Muscle of leg (tissue), 16 donors: ENCODE measurements at places on chromosomes 4 and X.

GRCh38 chr4:99504804-99505502, 5.9 kb upstream of the C4orf17 start:
- DNase-seq: peak; percentile 41

DNA sequence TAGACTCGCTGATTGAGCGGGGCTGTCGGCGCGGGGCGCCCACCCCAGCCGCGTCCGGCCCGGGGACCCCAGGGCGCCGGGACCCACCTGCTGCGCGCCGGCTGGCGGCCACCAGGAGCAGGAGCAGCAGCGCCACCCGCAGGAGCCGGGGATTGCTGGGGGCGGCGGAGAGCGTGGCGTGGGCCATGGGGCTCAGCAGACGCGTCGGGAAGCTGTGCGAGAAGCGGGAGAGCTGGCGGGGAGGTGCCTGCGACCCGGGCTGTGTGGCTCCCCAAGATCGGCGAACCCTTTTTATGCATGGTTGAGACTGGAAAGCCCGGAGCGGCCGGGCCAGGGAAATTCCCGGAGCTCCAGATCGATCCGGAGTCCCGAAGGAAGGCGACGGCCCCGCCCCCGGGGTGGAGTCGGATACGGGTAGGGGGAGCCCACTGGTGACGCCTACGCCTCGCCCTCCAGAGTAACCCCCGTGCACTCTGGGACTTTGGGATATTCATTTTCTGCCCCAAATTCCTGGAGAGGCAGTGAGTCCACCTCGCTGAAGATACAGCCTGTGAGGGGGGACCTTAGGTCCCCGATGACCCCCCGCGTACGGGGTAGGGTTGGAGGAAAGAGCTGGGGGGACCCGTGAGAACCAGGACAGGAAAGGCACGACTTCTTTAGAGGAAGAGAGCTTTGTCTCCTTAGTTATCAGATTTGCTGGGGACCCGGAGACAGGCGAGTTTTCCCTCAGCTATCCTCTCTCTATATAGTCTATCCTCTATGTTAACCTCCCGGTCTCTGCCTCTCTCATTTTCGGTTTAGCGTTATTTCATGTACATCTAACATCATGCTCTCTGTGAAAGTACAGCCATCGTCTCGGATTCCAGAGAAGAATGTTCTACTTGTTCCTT, at the start of gene CXCL3:
Gene CXCL3 (minus strand): TSS at position 265 of the 890 bp plus-strand sequence. CDS start 78 bp downstream, at position 187.
- peak; percentile 69 for DNase-seq

- DNase-seq: no peak
Measured at GRCh38 chrX:150704030-150704613, 10.9 kb downstream of the MTMR1 start.

DNA sequence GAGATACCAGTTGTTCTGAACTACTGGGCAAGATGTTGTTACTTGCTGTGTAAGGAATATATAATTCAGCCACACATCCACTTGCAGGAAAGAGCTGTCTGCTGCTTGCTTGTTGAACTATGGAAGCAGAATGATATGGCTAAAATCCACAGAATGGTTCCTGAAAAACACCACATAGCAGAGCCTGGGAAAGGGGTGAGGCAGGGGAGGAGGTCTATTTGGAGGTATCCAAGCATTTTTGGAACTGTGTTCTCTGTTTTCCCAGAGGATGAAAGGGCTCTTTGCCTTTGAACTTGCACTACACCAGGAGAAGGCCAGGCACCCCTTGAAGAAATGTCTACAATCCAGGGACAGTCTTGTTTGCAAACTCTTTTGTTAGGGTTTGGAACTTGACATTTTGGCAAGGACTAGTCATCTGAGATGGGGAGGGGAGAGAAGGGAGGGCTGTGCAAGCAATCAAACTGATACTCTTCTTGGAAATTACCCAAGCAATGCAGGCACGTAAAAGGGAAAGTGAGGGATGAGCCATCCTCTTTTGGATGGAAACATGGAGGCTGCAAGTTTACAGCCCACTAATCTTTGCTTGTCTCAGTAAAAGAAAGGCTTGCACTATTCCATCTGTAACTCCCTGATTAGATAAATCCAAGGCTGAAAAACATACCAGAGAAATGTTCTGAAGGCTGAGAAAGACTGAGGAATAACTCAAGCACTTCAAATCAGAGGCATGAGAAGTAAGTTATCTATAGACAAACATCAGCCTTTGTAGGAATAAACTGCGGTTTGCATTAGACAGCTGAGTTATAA, 141.0 kb downstream of the TSPAN5 start:
- peak; percentile 71 for DNase-seq

GRCh38 chr4:125368671-125369081, 53.9 kb downstream of the FAT4 start:
- peak; percentile 85 for DNase-seq

DNA sequence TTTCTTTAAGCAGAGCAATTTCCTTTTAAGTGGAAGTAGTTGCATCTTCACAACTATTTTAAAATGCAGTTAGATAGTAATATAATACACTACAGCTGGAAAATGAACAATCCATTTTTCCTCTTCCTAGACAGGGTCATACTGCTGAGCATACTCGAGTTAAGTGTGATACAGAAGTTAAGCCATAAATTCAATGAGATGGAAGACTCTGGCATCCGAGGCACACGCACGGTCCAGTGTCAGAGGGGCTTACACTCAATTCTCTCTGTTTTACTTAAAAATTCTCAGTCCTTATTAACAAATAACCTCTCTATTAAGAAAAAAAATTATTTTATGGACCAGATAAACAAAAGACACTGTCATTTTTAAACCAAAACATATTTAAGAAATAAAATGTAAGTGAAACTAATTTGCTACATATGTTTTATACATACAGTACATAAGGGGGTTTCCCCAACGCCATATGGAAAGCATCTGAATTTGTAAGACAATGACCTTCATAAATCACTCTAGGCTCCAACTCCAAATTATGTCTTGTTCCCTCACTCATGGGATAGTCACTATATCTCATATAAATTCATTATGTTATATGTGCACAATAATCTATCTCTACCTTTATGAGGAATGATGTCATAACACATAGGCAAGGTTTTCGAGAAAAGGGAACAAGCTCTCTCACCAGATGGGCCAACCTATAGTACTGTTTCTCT, 315.3 kb downstream of the PAPSS1 start:
- peak; percentile 72 for DNase-seq

DNA sequence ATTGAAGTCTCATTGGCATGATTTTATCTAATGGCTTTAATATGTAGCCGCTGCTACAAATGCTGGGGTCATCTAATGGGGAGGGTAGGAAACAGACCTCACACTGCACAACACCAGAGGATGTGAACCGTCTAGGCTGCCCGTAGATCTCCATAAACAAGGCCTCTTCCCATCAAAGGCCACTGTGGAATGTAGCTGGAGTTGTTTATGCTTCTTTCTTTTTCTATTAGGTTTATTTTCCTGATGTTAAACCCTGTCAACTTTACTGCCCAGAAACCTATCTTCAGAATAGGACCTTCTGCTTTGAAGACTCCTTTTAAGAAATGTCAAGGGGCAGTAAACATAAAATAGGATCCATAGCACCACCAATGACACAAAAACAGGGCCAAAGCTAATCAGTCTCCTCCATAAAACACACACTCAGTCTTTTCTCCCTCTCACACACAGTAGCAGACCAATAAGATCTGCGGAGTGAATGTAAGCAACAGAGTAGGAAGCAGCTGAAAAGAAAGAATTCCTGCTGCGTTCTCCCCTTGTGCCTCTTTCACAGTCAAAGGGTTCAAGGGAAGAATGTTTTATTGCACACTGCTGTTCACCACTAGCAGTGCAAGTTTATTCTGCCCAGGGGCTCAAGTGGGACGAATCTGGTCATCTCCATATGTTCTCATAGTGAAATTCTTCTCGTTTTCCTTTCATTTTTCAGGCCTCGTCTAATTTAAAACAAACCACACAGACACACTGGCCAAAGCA, 72.2 kb downstream of the MAML3 start:
- DNase-seq: no peak

DNA sequence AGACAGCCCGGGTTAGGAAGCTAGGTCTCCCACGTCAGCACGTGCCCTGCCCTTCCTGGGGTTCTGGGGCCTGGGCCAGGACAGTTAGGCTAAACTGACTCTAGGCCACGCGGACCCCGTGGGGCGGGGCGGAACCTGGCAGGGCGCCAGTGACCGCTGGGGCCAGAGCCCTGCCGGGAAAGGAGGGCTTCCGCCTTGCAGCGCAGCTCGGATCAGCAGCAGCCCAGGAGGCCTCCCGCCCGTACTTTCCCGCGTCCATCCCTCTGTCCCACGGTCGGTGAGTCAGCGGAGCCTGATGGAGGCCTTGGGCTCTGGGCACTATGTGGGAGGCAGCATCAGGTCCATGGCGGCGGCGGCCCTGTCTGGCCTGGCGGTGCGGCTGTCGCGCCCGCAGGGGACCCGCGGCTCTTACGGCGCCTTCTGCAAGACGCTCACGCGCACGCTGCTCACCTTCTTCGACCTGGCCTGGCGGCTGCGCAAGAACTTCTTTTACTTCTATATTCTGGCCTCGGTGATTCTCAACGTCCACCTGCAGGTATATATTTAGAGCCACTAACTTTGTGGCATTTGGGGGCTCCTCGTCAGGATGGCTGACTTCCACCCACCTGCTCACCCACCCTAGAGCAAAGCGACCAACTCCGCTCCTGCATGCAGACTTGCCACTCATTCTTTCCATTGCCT, at the start of gene SMIM10:
Gene SMIM10 (plus strand): TSS at position 191 of the 681 bp plus-strand sequence. CDS start 105 bp downstream, at position 296.
- DNase-seq: peak; percentile 80

DNA sequence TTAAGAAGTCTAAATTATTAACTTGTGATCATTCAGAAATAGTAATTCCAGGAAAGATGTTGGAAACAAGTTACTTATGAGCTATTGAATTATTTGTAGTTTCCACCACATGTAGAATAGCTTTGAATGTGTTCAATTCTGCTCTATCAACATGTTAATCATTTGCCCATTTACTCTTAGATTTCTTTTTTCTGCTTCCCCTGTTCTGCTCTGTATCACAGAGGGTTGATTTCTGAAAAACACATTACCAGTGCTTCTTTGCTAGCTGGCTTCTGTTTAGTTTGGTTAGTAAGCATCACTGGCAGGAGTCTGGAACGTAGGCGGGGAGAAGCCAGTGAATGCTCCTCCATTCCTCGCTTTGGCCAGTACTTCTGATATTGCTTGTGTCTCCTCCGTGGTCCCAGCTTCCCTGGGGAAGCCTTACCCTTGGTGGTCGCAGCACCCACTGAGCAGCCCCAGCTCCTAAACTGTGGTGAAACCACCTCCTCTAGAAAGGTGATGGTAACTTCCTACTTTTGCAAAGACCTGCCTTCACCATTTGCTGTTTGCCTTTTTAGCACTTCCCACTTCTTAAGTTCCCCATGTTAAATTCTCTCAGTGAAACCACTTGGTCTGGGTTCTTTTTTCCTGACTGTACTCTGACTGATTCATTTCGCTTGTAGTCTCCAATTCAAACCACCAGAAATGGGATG, 40.3 kb upstream of the GALNT7 start:
- peak; percentile 6 for DNase-seq

DNA sequence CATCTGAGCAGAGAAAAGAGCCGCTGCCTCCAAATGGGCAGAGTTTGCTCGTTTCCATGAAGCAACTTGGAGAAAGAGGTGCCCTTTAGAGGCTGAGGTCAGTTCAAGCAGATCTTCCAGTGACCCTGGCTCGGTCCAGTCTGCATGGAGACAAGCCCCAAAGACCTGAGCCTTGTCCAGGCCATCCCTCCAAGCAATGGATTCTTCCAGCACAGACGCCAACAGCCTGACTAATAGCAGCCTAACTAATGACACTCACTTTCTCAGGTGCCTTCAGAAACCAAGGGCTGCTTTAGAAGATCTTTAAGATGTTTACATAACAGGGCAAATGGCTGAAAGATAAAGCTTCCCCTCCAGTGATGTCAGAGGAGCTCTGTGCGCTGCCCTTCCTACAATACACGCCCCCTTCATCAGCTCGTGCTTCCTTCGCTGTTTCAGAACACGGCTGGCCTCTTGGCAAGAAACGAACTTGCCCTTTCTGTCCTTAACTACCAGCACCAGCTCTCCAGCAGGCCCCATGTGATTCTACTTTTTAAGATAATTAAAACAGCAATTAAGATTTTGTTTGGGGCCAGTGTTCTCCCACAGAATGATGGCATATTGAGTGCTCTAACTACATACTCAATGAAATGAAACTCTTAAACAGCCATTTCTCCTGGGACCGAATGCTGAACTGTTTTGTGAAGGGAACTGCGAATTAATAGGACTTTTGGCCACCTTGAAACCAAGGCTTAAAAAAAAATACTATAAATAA, 119.0 kb downstream of the GPR143 start:
- peak; percentile 66 for DNase-seq

DNA sequence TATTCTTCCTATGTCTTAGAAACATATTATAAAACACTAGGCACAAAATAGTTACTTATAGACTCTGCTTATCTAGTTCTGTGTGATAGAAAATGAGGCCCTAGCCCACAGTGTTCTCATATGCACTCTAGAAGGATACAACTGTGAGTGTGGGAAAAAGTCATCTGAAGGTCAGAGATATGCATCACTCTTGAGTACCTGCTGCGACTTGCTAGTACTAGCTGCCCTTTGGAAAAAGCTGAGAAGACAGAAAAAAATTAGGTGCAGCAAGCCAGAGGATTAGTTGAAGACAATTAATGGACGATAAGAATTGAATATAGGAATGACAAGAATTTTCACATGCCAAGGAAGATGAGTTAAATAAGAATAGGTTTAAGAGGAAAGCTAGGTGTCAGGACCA, 61.3 kb downstream of the MTHFD2L start:
- DNase-seq: no peak

GRCh38 chr4:93834249-93835066, 5.9 kb downstream of the ATOH1 start:
- DNase-seq: no peak
